ENCODE measurements at places on chromosomes 7 and 10. TPM values are rescaled to one million over a fixed set of nuclear protein-coding genes. Genes with fewer than 3 reads are reported as not detected.

DNA sequence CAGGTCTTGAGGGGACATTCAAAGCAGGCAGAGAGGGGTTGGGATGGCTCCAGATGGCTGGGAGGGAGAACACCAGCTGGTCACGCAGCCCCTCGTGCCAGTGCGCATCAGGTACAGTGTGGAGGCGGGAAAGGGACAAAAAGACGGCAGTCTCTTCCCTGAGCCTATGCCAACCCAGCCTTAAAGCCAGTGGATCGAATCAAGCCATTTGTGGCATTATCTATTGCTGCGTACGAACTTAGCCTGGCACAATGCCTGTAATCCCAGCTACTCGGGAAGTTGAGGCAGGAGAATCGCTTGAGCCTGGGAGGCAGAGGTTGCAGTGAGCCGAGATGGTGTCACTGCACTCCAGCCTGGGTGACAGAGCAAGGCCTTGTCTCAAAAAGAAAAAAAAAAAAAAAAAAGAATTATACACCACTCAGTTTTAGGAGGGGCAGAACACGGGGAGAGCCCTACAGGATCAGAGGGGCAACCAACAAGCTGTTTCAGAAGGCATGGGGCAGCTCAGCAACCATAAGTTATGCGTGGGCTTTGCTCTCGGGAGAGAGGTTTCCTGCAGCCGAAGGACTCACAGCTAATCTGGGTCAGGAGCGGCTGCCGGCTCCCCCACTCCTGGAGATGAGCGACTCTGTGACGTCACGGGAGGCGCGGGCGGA is 356 bp upstream of the NDUFB2 start:
- no peak for DNase-seq

The MSMB gene
- total RNA-seq = not detected

DNA sequence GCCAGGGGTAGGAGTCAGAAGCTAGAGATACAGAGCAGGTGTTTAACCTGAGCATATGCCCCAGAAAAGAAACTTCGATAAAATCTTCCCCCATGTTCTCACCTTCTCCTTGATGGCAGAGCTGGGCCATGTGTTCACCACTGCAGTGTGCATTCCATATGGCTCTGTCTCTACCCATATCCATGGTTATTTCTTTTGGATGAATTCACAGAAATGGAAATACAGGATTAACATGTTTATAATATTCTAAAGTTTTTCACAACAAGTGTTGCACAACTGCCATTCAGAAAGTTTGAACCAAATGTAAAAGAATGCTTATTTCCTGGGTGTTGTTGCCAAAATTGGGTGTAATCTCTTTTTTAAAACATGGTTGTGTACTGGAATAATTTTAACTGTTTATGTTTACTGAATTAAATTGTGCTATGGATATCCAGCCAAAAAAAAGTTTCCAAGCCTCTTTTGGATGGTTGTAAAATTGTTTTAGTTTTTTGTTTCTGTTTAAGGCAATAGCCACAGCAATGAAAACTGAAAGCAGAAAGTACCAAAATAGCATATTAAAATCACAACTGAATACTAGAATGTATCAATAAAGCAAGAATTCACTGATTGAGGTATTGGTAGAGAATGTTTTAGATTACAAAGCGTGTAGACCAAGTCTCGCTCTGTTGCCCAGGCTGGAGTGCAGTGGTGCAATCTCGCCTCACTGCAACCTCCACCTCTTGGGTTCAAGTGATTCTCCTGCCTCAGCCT is 19.9 kb upstream of the CCNY start:
- no peak for DNase-seq

DNA sequence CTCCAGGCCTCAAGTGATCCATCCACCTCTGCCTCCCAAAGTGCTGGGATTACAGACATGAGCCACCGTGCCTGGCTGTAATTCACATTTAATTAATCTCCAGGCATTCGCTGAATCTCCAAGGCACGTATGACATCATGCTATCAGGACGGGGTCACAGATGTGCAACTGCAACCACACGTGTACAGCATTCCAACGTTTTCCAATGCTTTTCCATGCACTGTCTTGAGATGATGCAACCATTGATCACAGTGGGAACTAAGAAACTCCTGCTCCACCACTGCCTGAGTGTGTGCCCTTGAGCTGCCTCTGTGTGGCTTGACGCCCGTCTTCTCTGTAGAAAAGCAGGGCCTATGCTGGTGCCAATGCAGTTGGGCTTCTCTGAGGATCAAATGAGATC is 119.8 kb upstream of the LYZL2 start:
- DNase-seq = no peak

DNA sequence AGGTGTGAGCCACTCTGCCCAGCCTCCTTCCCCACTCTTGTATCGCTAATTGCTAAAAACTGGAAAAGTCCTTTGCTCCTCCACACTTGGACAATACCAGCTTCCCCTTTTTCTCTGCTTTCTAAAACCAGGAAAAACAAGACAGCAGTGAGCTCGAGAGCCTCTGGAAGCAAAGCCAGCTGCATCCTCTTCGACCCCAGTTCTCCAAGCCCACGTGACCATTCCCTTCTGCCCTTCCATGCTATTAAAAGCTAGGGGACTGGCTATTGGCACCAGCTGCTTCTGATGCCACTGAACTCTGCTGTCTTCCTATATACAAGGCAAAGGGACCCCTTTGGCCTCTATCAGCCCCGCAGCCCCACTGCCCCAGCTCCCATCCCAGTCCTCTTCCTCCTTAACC is 92.2 kb downstream of the SPDYE5 start:
- no peak for DNase-seq

The TEX36 gene
- total RNA-seq = not detected

The HYAL4 gene
- total RNA-seq = not detected

The LEP gene
- total RNA-seq = not detected

The RBM33 gene
- 67.5 TPM for total RNA-seq

The HHEX gene
- total RNA-seq = not detected

DNA sequence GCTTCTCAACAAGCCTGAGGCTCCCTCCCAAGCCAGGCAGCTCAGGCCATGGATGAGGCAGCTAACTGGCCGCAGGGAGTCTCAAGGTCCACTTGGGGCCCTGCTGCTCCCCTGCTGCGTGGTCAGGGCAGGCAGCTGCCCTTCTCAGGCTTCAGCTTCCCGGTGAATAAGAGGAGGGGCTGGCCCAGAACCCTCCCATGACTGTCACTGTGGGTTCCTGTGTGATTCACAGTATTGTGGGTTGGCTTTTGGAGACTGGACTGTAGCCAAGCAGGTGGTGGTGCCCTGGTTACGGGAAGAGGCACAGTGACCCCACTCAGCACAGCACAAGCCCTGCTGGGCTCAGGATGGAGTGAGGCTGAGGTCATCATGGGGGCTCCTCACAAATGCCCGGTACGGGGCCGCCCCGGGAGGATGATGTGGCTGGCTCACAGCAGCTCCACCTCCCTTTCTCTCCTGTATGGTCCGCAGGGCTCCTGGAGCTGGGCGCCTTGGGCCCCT is 189.8 kb downstream of the HECW1 start:
- DNase-seq = no peak

The C10orf71 gene
- total RNA-seq = 0.12 TPM

DNA sequence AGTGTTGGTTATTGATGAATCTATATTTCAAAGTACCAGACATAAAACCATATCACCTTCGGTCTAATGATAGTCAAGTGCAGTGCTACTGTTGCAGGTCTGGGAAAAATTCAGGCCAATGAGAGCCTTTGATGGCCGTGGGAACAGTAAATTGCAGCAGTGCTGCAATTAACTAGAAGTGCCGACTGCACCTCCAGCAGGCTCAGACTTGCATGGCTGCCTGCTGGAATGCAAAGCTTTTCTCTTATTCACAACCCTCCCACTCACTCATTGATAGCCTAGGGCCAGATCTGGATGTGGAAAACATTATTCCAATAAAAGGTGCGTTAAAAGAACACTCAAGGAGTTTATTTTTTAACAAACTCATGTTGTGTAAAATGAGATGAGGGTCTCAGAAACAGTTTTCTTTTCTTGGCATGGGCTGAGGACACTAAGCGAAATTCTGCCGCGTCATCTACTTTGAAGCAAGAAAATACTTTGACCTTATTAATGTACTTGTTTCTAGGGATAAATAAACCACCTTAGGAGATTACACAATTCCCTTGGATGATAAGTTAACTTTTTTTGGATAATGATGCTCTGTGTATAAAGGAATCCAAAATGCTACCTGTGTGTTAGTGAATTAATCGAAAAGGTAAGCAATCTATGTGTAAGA is 17.1 kb downstream of the PLXDC2 start:
- no peak for DNase-seq

DNA sequence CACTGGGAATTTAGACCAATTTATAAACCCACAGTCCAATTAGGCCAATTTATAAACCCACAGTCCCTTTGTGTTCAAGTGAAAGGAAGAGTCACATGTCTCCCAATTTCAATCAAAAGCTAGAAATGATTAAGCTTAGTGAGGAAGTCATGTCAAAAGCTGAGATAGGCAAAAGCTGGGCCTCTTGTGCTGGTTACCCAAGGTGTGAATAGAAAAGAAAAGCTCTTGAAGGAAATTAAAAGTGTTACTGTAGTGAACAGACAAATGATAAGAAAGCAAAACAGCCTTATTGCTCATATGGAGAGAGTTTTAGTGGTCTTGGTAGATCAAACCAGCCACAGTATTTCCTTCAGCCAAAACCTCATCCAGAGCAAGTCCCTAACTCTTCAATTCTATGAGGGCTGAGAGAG is 245.0 kb downstream of the HDAC9 start:
- DNase-seq = no peak

- no peak for DNase-seq
Observed at GRCh38 chr7:1269336-1269890, 36.7 kb downstream of the UNCX start.

The PRSS2 gene
- not detected for total RNA-seq

Data from glutamatergic neuron (in vitro differentiated cells).